Activated T-cell treated with anti-CD3 and anti-CD28 coated beads for 4 hours (primary cell): ENCODE measurements at places on chromosomes 5 and 9.

DNA sequence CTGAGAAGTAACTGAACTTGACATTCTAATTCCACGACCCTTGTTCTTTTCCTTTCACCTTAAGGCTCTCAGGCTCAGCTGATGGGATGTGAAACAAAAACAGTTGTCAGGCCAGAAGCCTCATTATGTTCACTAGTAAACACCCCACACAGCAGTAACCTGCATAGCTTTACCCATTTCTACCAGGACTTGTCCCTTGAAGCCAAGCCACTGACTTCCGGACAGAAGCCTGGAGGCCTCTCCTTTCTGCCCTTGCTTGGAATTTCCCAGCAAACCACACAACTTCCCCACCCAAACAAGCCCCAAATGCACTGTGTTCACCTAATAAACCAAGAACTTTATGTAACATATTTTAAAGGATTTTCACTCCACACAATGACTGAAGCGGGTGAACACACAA lies 19.6 kb downstream of the PRUNE2 start:
- no peak for DNase-seq

- DNase-seq: no peak
Observed at GRCh38 chr5:107464416-107464815, 206.3 kb downstream of the EFNA5 start.

- no peak for DNase-seq
Observed at GRCh38 chr9:85004818-85005413, 335.4 kb downstream of the NTRK2 start.

DNA sequence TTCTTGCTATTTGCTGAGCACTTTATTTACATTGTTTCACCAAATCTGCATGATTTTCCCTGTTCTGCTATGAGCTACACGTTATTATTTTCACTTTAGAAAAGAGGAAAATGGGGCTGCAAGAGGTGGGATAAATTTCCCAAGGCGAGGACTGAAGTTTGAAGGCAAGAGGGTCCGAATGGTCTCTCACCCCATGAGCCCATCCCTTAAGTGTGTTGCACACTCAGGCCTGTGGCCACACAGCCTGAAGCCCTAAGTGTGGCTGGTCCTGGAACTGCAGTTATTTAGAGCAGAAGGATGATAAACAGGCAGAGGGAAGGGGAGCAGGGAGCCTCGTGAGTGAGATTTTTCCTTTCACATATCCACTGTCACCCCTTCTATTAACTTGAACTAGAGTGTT lies 7.8 kb downstream of the PDE8B start:
- no peak for DNase-seq

GRCh38 chr5:801472-801871 lies 16.9 kb upstream of the ZDHHC11B start:
- DNase-seq: no peak

DNA sequence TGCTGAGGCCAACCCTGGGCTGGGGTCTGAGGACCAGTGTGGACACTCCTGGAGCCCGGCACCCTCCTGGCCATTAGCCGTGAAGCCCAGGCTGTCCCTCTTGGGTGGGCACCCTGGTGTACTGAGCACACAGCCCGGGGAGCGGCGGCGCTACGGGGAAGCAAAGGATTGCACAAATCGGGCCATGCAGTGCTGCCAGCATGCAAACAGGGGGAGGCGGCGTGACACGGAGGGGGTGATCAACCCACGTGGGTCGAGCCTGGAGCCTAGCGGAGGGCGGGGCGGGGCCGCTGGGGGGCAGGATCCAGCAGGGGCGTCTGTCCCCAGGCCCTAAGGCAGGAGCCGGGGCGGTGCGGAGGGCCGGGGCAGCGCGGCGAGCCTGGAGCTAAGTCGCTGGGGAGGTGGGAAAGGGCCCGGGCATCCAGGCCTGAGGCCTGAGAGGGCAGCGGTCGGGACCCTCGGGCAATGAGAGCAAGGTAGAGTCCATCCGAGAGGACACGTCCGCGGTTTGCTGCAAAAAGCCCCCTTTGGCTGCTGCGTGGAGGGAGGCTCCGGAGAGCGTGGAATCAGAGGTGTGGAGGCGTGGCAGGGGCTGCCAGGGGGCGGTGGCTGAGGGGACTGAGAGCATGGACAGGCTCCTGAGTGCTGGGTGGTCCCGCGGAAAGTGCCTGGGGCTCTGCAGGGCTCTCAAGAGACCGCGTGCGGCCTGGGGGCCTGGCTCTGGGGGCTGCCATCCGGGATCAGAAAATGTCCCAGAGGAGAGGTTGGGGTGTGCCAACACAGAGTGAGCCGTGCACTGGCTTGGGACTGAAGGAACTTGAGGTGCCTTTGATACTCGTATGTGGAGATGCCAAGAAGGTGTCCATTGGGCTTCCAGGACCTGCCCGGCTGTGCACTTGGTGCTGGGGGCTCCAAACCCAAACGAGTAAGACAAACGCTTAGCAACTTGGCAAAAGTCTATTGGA lies 94.2 kb downstream of the BARX1 start:
- no peak for DNase-seq
